SIG-M5 (cell line): ENCODE measurements at places on chromosomes 1 and 21.

GRCh38 chr1:219179293-219179692 lies 5.6 kb downstream of the LYPLAL1 start:
- DNase-seq = no peak

DNA sequence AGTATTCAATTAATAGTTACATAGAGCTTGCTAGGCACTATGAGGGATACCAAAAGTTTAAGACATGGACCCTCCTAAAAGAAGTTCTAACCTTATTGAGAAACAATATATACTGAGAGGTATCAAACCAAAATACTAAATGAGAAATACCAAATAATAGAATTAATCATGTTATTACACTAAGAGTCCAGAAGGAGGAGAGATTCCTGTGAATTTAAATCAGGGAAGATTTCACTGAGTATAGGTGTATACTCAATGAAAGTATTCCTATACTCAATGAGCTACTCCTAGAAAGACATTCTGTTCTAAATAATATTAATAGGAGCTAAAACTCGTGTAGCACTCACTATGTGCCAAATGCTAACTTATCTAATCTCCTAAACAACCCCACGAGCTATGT lies 9.4 kb downstream of the CR1L start:
- DNase-seq = no peak

DNA sequence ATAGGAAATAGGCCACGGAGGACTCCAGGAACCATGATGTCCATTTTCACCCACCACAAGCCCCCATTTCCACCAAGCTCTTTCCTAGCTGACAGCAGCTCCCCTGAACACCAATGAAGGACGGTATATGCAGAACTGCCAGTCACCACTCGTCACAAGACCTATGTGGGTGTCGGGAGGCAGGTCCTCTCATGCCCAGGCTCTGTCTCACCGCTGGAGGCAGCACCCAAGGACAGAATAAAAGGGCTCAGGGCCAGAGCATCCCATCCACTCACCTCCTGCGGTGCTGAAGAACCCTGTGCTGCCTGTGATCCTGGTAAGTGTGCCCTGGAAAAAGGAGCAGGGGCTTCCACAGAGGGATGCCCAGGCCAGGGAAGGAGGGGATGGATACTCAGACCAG lies at the start of gene LCE1F:
TSS of gene LCE1F (plus strand) at position 266 of the 400 bp plus-strand sequence. CDS start 1,232 bp downstream, outside the sequence.
- DNase-seq = no peak

- DNase-seq = no peak
Measured at GRCh38 chr1:42399315-42400100, 18.9 kb downstream of the RIMKLA start.
